IMR-90 (cell line): ENCODE measurements at places on chromosomes 2 and 18. TPM values are rescaled to one million over a fixed set of nuclear protein-coding genes. Genes with fewer than 3 reads are reported as not detected.

- no peak for DNase-seq
These were observed 11.5 kb downstream of the GEN1 start for GRCh38 chr2:17765398-17765797.

- no peak for DNase-seq
These were observed 13.1 kb downstream of the QPCT start for GRCh38 chr2:37357530-37357929.

DNA sequence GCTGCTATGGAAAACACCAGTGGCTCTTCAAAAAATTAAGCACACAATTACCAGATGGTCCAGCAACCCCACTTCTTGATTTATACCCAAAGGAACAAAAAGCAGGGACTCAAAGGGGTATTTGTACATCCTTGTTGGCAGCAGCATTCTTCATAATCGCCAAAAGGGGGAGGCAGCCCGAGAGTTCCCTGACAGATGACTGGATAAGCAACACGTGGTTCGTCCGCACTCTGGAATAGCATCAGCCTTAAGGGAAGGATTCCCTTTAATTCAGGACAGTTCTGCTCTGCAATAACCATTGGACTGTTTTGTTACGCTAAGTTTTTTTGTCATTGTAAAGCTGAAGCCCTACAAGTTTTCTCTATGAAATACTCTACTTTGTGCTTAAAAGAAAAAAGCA lies 76.7 kb upstream of the TWIST2 start:
- peak; percentile 28 for DNase-seq

Gene AKAIN1
- not detected in 2 replicates for total RNA-seq

Gene NAT8
- total RNA-seq: not detected in 2 replicates

Gene RESP18
- not detected in 2 replicates for total RNA-seq
